ENCODE measurements at places on chromosomes 13 and 19.

DNA sequence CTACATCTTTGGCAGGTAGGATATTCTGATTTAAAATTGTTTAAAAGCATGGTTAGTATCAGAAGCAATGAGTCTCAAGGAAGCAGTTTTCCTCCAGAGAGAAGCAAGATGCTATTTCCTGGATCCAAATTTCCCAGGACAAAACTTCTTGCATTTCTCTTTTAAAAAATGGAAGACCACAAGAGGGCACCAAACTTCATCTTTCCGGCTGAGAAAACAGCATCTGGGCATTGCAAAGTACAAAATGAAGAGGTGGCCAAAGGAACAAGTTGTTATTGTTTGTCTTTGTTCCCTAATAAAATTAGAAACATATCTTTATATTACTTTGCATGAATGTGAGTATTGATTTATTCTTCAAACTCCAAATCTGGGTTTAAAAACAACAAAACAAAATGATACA lies 60.0 kb upstream of the LRCH1 start:
- no peak for DNase-seq

DNA sequence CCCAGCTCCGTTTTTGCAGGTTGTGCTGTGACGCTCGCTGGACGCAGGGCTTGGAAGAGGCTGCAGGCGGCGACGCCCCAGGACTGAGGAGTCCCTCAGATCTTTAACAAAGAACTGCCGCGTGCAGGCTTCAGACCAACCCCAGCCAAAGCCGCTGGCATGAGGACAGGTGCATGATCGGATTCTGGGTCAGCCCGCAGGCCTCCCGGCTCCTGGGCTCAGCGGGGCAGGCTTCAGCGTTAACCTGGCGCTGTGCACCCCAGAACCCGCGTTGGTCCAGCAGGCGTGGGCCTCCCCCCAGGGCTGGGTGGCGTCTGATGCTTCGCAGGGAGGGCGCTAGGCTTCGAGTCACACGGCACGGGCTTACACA lies 920 bp upstream of the TIMM13 start:
- no peak for DNase-seq

- no peak for DNase-seq
Measured at GRCh38 chr13:51912511-51913225, 50.9 kb downstream of the CCDC70 start.

DNA sequence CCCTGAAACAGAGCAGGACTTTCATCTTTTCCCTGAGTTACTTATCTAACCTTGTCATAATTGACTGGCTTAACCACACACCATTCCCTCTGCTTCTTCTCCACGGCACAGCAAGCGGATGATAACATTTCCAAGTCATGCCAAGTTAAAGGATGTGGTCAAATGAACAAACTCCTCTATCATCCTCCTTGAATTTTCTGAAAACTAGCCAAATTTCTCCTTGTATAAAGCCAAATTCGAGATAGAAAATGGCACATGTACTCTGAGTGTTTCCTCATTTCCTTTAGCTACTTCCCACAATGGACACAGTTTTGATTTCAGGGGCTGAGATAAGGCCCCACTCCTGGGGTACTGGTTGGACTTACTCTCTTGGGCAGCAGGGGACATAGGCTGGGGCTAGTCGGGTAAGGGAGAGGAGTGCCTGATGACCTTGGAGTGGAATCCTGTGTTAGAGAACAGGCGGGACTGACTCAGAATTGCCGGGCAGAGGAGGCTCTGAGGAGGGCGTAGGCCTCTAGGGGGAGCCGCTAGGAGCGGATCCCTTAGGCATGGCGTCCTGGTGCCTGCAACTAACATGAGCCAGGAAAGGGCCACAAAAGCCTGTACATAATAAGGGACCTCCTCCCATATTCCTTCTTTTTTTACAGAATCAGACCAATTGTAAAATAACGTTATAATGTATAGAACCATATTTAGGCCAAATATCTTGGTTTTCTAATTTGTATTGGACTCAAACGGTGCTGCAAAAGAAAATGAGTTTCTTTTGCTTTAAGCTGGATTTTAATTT lies 20.3 kb upstream of the TMTC4 start:
- peak; percentile 29 for DNase-seq

- no peak for DNase-seq
Measured at GRCh38 chr19:15811476-15811875, 4.0 kb downstream of the OR10H1 start.

- no peak for DNase-seq
Measured at GRCh38 chr19:49338691-49339300, 3.6 kb downstream of the CD37 start.

GRCh38 chr19:53809518-53810186 lies 14.5 kb downstream of the NLRP12 start:
- DNase-seq: no peak

DNA sequence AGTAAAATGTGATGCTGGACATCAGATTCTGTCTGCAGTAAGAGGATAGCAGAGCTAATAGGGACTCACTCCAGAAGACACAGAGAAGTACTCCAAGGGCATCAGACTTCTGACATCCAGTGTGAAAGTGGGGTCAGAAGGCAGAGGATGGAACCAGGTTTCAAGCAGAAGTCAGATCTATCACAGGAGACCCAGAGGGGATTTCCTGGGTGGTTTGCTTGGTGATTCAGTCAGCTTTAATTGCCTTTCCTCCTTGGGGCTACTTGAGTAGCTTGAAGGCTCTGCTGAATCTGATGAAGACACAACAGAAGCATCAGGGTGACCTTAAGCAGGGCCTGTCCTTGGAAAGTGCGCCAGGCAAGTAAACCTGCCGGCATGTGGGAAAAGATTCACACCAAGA lies 300.6 kb downstream of the COG6 start:
- DNase-seq: no peak

GRCh38 chr13:71382285-71382684 lies 484.7 kb downstream of the DACH1 start:
- no peak for DNase-seq

- DNase-seq: no peak
Measured at GRCh38 chr13:77740097-77740735, 42.7 kb downstream of the SLAIN1 start.

GRCh38 chr13:49840266-49840665 lies 47.8 kb upstream of the KPNA3 start:
- DNase-seq: no peak

DNA sequence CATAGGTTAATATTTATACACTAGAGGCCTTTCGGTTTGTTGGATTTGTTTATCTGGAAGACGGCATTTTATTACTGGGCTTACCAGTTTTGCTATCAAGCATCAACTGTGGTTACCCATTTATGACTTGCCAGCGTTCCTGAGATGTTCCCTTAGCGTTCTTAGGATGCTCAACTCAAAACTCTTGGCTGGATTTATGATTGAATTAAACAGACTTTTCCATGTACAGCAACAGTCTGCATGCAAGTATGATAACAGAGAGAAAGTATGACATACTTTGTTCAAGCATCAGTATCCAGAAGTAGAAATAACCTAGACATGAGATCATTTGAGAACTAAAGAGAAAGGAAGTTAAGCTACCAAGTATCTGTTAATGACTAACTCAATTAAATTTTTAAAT lies 29.9 kb upstream of the RNF113B start:
- DNase-seq: peak; percentile 89

DNA sequence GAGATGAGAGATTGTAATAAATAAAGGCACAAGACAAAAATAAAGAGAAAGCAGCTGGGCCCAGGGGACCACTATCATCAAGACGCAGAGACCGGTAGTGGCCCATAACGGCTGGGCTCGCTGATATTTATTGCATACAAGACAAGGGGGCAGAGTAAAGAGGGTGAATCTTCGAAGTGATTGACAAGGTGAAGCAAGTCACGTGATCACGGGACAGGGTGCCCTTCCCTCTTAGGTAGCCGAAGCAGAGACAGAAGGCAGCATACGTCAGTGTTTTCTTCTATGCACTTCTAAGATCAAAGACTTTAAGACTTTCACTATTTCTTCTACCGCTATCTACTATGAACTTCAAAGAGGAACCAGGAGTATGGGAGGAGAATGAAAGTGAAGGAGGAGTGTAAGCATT lies 4.6 kb upstream of the PRKCG start:
- DNase-seq: no peak

GRCh38 chr13:44046428-44046827 lies 166.7 kb downstream of the LACC1 start:
- no peak for DNase-seq

- DNase-seq: peak; percentile 80
Measured at GRCh38 chr13:89514534-89515312, 1832.8 kb upstream of the MIR17HG start.

DNA sequence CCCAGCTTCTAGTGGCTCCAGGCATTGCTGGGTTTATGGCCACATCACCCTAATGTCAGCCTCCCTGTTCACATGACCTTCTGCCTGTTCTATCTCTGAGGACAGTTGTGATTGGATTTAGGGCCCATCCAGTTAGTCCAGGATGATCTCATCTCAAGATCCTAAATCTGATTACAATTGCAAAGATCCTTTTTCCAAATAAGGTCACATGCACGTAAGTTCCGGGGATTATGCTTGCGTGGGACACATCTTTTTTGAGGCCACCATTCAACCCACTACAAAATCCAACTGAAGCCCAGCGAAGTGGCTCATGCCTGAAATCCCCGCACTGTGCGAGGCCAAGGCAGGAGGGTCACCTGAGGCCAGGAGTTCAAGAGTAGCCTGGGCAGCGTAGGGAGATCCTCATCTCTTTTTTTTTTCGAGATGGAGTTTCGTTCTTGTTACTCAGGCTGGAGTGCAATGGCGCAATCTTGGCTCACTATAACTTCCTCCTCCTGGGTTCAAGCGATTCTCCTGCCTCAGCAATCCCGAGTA lies 12.3 kb downstream of the PLD3 start:
- DNase-seq: no peak

- no peak for DNase-seq
Measured at GRCh38 chr19:45920458-45920857, 5.9 kb upstream of the NANOS2 start.

DNA sequence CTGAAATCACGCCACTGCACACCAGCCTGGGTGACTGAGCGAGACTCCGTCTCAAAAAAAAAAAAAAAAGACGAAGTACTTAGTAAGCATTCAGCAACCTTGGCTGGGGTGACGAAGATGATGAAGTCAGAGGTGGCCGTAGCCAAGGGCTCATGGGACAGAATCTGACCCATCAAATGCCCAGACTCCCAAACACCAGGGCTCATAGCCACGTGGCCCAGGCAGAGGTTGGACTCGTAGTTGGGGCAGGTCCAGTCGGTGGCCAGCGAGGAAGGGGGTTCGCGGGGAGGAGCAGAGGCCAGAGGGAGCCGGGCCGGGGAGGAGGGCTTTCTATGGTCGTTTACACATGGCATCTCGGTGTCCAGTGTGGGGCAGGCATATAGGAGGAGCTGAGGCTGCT lies 52.1 kb upstream of the EHD2 start:
- DNase-seq: no peak

DNA sequence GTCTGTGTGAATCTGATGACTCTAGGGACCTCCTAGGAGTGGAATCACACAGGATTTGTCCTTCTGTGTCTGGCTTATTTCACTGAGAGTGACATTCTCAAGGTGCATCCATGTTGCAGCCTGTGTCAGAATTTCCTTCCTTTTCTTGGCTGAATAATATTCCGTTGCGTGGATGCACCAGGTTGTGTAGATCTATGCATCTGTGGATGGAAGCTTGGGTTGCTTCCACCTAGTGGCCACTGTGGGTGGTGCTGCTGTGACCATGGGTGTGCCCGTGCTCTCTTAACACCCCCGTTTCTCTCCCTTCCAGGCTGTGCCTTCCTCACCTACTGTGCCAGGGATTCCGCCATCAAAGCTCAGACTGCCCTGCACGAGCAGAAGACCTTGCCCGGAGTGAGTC lies 26.2 kb downstream of the CELF5 start:
- no peak for DNase-seq

DNA sequence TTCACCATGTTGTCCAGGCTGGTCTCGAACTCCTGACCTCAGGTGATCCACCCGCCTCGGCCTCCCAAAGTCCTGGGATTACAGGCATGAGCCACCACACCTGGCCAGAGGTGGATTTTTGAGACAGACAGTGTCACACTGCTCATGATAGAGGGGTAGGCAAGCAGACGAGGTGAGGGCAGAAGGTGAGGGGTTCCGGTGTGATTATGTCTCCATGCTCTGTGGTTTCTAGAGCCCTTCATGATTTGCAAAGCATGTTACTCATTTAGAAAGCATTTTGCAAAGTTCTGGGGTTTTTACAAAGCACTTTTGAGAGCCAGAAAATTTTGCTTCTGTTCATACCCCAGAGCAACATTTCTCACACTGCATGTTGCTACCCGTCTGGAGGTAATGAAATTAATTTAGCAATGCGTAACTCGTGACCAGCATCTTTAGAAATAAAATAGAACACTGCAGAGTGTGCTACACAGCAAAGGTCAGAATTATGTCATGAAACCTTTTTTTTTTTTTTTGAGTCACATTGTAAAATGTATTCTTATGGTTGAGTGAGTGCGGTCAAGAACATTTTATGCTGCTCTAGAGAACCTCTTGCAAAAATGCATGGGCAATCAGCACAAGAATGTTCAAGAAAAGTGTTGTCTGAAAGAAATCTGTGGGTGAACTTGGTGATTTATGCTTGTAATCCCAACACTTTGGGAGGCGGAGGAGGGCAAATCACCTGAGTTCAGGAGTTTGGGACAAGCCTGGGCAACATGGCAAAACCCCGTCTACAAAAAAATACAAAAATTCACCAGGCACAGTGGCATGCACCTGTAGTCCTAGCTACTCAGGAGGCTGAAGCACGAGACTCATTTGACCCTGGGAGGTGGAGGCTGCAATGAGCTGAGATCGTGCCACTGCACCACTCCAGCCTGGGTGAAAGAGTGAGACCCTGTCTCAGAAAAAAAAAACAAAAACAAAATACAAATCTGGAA lies 58.0 kb downstream of the MAP4K1 start:
- no peak for DNase-seq

GRCh38 chr19:12656899-12657571 lies 9.5 kb downstream of the MAN2B1 start:
- DNase-seq: no peak

DNA sequence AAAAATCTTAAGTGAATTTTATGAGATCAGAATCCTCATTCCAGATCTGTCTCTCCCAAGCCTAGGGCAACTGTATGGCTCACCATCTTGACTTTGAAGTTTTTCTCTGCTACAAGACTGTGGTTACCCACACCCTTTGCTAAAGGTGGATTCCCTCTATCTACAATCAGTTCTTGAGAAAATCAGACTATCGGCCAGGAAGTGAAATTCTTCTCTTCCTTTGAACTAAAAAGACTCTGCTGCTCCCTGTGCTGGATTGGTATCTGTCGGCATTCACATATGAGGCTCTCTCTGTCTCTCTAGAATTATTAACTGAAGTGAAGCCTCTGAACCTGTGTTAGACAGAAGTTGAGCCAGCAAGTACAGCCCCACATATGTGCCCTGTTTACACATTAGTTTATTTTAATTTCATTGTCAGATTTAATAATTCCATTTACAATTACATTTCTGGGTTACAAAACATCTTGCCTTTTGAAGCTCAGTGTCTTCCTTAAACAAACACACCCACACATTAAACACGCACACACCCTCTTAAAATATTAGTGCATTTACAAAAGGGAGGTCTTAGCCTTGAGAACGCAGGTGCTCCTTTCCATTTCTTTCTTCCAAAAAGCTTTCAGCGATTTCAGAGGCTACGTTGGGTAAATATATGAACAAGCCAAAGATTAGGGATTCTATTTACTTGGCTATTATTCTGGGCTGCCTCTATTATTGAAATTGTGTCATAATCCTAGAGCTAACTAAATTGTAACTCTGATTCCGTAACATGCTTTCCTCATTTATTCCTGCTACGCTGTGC lies 145.7 kb downstream of the MIPEP start:
- no peak for DNase-seq
